Activated T-cell treated with anti-CD3 and anti-CD28 coated beads, Interleukin-2, amount 50 U/mL, for 24 hours (primary cell): ENCODE measurements at places on chromosomes 4 and X.

GRCh38 chr4:82721819-82722423 is 76.7 kb downstream of the SCD5 start:
- no peak for DNase-seq

GRCh38 chr4:6235901-6236640 is 33.6 kb upstream of the WFS1 start:
- no peak for DNase-seq

DNA sequence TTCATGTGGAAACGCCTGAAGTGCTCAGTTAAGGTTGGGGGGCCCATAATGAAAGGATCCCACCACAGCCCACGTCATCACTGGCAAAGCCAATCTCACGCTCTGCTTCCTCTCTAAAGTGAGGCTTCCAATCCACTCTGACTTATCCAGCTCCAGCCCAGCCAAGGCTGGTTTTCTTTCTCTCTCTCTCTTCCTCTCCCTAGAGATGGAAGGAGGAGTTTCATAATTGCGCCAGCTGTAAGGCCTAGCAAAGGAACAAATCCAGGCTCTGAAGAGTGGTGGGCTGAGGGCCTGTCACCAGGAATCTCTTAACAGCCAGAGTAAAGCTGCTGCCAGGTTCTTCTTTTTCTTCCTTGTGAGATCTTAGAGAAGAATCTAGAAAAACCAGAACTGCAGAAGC is 20.7 kb upstream of the BCLAF3 start:
- DNase-seq, result no peak

DNA sequence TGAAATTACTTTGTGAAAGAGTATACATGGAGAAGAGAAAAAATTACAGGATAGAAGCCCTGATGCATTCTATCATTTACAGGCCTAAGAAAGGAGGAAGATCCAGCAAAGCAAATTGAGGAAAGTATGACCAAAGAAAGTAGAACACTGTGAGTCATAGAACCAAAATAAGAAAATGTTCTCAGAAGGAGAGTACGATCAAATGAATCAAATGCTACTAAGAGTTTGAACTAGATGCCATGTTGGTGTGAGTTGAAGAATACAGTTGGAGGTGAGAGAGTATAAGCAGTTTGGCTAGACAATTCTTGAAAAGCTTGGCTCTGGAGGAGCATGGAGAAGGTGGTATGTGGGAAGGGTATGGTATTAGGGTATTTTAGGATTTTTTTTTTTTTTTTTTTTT is 161.8 kb downstream of the RPA4 start:
- DNase-seq, result no peak

DNA sequence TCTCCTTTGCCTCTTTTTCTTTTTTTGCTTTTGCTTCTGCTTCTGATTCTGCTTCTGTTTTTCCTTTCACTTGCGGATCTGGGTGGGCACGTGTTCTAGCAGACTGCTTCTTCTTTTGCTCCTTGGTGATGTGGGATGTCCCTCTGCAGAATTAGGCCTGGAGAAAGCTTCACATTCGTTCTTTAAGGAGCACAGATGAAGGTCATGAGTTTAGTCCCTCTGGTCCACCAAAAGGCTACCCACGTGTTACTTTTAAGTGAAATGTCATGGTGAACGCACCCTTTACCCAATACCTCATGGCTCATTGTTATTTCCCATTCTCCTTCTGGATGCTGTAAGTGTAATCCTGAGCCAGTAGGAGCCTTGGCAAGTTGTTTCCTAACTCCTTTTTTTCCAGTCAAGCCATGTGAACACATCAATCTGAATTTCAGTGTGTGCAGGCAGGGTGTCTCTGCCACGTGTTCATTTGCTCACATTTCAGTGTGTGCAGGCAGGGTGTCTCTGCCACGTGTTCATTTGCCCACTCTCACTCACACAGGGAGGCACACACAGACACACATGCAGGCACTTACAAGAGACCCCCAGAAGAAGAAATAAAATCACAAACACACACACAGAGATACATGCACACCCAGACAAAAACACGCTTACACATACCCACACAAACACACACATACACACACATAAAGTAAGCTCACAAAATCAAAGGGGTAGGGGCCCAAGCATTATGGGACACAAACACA is 36.9 kb downstream of the NBDY start:
- DNase-seq, result peak; percentile 31

DNA sequence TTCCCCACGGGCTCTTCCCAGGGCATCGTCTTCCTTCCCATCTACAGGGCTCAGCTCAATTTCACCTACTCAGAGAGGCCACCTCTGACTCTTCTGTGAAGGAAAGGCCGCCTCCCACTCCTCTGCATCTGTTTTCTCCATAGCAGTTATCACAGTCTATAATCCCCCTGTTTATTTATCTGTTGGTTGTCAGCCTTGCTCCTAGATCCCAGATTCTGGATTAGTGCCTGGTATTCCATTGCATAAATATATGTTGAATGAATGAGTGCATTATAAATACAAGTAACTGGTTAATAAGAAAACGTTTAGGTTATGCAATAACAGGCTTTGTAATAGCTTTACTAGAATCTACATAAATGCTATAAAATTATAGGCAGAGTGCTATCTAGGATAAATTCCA is 52.9 kb downstream of the NSG1 start:
- no peak for DNase-seq

DNA sequence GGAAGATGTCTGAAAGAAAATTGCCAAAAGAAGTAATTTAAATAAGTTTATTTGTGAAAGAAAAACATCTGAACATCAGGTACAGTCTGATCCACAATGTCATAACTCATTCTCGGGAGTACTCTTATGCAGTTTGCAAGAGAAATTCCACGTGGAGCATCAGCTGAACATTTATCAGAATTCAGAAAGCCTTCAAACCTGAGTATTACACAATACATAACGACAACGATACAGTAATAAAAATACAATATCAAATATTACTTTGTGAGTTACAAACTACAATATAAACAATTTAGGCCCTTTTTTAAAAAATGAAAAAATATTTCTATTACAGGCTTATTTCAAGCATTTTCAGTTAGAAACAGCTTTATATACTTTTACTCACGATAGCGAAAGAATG is 116.4 kb downstream of the RAB28 start:
- DNase-seq, result no peak
